DMS 273 treated with DMSO at 0.1 percent for 48 hours (cell line): ENCODE measurements at places on chromosomes 3 and 15.

DNA sequence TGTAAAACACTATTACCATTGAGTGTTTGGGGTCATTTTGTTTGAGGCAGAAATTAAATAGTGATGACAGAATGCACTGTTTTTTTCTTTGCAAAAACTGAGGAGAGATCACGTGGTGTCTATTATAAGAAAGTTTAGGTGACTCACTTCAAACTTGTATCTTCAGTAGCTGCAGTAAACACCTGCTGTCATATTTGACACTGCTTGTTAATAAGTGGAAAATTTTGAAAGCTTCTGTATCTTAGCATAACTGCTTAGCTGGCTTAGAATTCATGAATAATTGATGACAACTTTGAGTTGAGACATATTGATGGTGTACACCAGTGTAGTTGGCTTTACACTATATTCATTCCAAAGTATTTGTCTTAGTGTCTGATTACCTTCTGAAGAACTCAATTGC lies 29.7 kb upstream of the MDFIC2 start:
- DNase-seq = no peak

DNA sequence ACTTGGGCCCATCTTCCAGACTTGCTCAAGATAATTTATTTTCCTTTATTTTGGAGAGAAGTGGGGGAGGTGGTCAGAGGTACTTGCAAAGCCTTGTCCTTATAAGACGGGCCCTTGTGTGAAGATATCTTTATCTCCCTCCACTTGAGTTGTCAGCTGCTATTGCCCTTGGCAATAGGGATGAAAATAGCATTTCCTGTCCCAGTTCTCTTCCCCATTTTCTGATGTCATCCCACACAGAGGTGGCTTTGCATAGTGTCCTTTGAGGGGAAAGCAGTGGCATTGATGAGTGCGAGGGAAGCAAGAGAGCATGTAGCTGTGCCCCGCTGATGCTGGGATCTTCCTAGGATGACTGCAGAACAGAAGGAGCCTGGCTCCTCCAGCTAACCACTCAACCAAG lies 41.9 kb upstream of the TUBGCP5 start:
- DNase-seq = no peak

DNA sequence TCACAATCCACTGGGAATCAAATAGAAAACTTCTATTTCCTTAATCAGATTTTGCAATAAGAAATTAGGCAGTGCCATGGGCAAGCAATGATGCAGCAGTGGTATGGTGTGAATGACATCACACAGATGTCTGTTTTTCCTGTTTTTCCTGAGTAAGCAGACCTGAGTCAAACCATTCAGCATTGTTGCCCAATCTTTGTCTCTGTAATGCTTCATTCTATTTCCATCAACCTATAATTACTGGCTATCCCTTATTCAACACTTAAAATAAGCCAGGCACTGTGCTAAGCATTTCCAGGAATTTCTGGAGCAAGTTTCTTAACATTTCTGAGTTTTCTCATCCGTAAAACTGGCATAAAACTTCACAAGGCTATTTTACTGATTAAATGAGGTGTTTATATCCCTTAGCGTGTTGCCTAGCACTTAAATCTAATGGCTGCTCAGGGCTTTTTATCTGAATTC lies 11.3 kb upstream of the OXSR1 start:
- DNase-seq = no peak

GRCh38 chr3:127964053-127964452 lies 49.0 kb downstream of the KBTBD12 start:
- no peak for DNase-seq

DNA sequence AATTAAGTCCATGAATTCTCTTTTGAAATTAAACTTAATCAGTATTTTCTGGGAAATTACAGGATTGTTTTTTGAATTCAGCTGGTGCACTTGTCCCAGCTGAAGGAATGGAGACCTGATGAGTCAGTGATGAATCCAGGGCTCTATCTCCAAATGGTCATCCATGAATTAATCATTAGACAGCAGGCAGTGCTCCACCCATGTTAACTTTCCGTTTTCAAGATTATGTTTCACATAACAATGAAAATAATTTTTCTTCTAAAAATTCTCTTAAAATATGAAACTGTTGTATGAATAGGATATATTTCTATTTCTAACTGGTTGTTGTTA lies 13.9 kb upstream of the PAQR9 start:
- DNase-seq = no peak

- no peak for DNase-seq
Observed at GRCh38 chr3:193843474-193844301, 250.7 kb downstream of the OPA1 start.

DNA sequence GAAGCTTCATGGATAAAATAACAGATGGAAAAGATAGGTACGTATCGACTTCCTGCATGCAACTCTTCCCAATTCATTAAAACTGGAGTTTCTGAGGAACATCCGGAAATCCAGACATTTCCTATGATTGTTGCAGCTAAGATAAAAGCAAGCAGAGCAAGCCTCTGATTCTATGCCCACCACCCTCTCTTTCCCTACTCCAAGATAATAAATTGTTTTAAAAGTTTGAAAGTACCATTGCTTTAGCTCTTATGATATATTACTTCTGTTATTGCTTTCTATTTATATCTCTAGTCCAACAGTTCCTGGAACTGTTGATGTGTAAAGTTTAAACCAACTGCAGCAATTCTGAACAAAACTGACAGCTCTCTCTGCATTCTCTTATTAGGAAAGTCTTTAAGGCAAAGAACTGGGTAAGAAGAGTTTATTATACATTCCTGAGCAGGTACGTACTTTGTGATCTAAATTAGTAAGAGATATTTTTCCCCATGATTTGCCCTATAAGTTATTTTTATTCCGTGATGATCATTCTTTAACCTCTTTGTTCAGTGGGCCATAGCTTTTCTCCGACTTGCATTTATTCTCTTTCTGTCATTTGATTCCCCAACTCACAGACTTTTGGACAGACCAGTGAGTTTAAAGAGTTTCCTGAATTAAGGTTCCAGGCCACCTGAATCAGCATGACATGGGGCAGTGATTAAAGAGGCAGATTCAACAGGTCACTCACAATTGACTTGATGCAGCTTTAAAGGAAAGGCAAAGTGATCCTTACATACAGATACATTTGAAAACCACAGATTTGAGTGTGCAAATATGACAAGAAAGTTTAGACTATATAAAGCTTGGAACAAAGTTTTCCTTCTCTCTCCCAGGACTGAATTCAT lies 94.2 kb upstream of the THRB start:
- no peak for DNase-seq

GRCh38 chr3:46114323-46114988 lies 87.2 kb upstream of the XCR1 start:
- DNase-seq = no peak

DNA sequence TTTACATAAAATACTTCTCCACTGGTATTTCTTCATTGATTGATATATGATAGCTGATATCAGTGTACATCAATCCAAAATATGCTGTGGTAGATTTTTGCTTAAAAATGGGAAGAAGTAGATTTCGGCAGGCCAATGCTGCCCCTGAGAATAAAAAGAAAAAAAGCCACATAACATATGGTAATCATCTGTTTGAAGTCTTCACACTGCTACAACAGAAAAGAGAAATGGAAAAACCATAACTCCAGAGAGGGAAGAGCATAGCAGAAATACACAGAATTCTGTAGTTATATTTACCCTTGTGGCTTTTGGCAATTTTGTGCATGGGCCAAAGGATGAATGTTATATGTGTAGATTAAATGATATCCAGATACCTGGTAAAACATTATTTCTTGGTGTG lies 143.1 kb upstream of the KCNMB2 start:
- DNase-seq = no peak

GRCh38 chr3:291646-292436 lies 95.3 kb downstream of the CHL1 start:
- DNase-seq = no peak

DNA sequence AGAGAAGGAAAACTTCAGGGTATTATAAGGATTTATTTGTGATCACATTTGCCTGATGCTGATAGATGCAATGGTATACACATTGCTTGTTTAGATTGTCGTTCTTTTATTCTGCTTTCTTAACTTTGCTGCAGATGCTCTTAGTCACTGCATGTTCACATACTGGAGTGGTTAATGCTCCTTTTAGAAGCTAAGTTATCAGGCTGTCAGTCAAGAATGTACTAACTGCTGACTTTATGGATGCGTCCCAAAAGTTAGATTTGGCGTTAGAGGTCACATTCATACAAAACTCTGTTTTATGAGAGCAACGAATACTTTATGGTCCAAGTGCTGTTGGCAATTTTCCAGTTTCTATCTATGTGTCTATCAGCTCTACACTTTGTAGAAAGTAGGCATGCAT lies 160.7 kb downstream of the BBX start:
- DNase-seq = no peak

DNA sequence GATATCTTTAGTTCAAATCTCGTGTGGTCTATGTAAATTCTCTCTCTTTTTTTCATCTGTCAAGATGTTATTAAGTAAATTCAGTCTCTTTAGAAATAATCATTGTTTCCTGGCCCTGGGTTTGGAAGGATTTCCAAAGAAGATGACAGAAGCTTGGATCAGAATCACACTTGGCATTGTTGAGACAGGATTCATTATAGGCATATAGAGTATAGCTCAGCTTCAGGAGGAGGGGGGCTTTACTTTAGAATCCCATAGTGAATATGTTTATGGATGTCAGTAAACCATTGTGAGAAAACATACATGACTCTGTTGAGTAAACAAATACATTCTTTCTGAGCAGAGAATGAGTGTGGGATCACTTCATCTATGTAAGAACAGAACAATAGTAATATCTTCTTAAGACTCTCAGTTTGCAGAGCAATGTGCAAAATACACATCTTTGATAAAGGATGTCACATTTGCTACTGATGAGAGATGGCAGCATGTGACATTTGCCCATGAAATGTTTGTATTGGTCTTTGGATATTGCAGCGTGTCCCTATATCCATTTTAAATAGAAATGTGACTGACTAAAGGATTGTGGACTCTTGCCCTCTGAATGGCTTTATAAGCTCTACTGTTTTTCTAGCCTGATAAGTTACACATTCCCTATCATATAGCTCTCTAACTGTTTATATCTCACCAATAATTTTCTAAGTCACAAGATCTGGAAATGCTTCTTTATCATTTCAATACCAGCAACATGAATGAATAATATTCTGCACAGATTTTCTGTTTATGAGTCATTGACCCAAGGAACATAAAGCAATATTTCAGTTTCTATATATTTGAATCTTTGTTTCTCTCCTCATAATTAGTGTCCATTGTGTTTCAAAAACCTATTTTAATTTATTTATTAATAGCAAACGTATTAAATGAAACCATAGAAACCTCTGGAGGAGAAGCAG lies 95.6 kb upstream of the THRB start:
- DNase-seq = no peak

GRCh38 chr3:50666837-50667236 lies 7.9 kb upstream of the DOCK3 start:
- DNase-seq = no peak

DNA sequence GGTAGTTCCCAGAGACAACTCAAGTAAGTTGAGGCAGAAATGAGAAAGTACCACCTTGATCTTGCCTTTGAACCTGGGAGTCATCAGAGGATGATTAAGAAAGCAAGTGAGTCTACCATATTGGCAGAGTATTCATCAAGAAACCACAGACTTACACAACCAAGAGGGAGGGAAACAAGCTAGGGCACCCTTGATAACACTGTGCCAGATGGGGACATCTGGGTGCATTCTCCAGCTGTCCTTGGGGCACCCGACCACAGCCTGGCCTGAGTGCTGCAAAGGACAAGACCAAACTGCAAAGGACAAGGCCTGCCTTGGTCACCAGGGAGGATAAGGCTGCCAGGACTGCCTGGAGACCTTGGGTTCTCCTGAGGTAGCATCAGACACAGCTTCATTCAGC lies 553.6 kb downstream of the EPHB1 start:
- DNase-seq = no peak

GRCh38 chr3:20027136-20027535 lies 13.1 kb upstream of the KAT2B start:
- no peak for DNase-seq

GRCh38 chr3:119034256-119035013 lies at the start of gene IGSF11:
TSS of gene IGSF11 (minus strand) at chr3:119034846. CDS start at chr3:119034582, 264 bp downstream.
- peak; percentile 86 for DNase-seq

GRCh38 chr15:57883701-57884100 lies 177.2 kb downstream of the POLR2M start:
- DNase-seq = no peak

DNA sequence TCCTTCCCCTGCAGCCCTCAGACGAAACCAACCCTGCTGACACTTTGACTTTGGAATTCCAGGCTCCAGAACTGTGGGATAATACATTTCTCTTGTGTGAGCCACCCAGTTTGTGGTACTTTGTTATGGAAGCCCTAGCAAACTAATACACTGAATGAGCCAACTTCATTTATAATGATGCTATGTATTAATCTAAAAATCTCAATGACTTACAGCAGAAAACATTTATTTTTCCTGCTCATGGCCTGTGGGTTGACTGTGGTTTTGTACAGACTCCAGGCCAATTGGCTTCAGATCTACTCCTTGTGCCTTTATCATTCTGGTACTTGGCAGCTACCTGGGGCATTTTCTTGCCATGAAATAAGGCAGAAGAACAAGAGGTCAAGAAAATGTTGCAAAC lies 152.4 kb downstream of the EBLN2 start:
- no peak for DNase-seq

DNA sequence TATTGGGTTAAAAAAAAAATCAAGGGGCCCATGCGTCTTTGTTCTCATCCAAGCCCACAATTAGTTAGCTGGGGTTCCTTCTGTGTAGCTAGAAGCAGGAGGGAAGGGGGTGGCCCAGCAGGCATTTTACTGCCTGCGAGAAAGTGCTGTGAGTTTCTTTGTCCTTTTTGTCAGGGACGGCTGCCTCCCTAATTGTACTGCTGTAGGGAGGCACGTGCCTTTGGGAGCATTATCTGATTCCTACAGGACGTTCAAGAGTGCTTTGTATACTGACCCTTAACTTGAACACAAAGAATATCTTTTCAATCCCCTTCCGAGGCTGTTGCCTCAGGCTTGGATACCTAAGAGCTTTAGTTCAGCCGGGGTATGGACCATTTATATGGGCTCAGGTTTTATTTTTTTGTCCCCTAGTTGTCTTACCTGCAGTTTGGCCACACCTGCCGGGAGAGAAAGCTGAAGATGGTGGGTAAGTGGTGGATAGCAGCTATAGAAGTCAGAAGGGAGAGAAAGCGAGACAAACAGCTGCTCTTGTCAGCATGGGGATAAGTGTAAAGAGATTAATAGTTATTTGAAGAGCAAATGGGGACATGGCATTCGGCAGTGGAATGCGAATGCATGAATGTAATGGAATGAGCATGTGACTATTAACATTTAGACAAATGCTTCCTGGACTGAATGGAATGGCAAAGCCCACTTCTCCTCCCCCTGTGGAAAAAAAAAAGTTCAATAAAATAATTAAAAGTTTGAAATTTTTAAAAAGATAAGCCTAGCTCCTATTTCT lies 175.2 kb downstream of the TP63 start:
- no peak for DNase-seq

GRCh38 chr3:66376568-66376967 lies 124.3 kb downstream of the LRIG1 start:
- DNase-seq = no peak

GRCh38 chr3:32282578-32283154 lies 44.2 kb downstream of the CMTM8 start:
- no peak for DNase-seq
